ENCODE measurements at places on chromosomes 11 and 22. TPM values are rescaled to one million over a fixed set of nuclear protein-coding genes. Genes with fewer than 3 reads are reported as not detected.

VSIG10L2 gene
- not detected for total RNA-seq

IGLL1 gene
- 2.3 TPM for total RNA-seq

GGTLC3 gene
- total RNA-seq: not detected

DNA sequence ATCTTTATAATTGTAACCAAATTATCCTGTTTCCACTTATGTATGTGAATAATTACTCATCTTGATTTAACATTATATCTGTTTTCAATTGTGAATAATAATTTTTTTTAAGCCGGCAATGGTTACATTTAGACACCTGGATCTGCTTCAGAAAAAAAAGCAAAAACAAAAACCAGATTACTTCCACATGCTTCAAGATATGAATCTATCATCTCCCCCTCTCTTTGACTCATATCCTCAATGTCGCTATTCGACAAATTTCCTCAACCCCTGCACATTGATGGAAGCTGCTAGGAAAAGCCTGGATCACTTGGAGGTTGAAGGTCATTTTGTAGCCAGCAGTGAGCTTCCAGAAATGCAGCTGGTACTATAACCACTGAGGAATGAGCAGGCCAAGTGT is 42.7 kb downstream of the SLC1A2 start:
- DNase-seq: no peak
- peaks cover 3% of the 10 kb centered on the region for H3K4me1 ChIP-seq
- H3K36me3 ChIP-seq: no peaks in the 10 kb centered on the region
- peaks cover 4% of the 10 kb centered on the region for H3K27me3 ChIP-seq

GRCh38 chr11:117828611-117829368 is 4.2 kb upstream of the FXYD2 start:
- peak overlapping the region; percentile 74 for H3K27ac ChIP-seq
- H3K4me1 ChIP-seq: peaks cover 53% of the 10 kb centered on the region
- H3K27me3 ChIP-seq: no peaks in the 10 kb centered on the region
- no peaks in the 10 kb centered on the region for H3K36me3 ChIP-seq
- peak; percentile 85 for DNase-seq
- no peak overlapping the region for H3K4me3 ChIP-seq

GRCh38 chr22:33557836-33558235 is 362.4 kb downstream of the LARGE1 start:
- no peaks in the 10 kb centered on the region for H3K27me3 ChIP-seq
- no peak overlapping the region for H3K4me3 ChIP-seq
- H3K27ac ChIP-seq: no peak overlapping the region
- DNase-seq: no peak

DNA sequence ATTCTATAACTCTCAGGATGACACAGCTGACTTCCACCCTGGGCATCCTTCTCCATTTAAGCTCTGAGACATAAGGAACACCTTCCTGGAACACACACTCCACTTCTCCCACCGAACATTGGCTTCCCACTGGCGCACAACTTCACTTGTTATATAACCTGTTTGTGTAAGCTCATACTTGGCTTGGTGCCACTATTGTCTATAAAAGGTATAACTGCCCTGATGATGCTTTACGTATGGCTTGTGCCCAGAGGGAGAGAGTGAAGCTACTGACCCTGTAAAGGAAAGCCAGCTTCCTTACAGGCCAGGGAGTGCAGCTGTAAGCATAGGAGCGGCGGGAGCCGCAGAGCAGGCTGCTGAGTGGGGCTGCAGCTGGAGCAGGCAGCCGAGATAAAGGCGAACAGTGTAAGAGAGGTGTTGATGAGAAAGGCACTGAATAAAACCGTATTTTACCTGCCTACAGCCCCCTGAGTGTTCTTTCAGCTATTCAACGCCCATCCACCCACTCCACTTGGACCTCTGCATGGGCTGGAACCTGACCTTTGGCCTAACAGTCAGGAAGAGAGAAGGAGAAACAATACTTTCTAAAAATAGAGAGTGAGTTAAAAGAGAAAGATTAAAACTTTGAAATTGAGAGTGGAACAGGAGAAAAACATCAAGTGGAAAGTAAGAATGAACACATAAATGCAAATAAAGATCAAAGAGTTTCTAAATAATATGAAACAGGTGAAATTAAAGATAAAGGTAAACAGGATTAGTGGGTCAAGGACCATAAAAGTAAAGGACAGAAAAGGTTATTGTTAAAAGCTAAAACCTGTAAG is 252.1 kb upstream of the ARHGAP42 start:
- H3K36me3 ChIP-seq: no peaks in the 10 kb centered on the region
- no peaks in the 10 kb centered on the region for H3K4me1 ChIP-seq
- no peak overlapping the region for H3K27ac ChIP-seq
- DNase-seq: no peak
- no peaks in the 10 kb centered on the region for H3K27me3 ChIP-seq

DNA sequence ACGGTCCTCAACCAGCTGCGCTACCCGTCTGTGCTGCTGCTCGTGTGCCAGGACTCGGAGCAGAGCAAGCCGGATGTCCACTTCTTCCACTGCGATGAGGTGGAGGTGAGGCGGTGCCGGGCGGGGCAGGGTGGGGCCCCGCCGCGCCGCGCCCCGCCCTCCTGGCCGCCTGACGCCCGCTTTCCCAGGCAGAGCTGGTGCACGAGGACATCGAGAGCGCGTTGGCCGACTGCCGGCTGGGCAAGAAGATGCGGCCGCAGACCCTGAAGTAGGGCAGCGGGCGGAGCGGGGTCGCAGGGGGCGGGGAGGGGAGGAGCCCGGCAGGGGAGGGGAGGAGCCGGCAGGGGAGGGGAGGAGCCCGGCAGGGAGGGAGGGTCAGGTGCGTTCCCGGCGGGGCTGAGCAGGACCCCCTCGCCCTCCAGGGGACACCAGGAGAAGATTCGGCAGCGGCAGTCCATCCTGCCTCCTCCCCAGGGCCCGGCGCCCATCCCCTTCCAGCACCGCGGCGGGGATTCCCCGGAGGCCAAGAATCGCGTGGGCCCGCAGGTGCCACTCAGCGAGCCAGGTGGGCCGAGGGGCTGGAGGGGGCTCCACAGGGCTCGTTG is 14.7 kb downstream of the EPS8L2 start:
- no peak overlapping the region for H3K4me3 ChIP-seq
- no peak overlapping the region for H3K27ac ChIP-seq
- peaks cover 32% of the 10 kb centered on the region for H3K27me3 ChIP-seq
- DNase-seq: peak; percentile 74

HBG1 gene
- total RNA-seq: not detected

C22orf31 gene
- total RNA-seq: not detected

- H3K36me3 ChIP-seq: peaks cover 4% of the 10 kb centered on the region
- H3K27me3 ChIP-seq: no peaks in the 10 kb centered on the region
- peak within 1 kb of the TSS; percentile 88 for H3K27ac ChIP-seq
- peaks cover 64% of the 10 kb centered on the region for H3K4me1 ChIP-seq
Measured at GRCh38 chr22:37608477-37609239, at the start of gene GGA1. TSS of gene GGA1 (plus strand) at chr22:37608834. CDS start at chr22:37608861, 27 bp downstream.

DNA sequence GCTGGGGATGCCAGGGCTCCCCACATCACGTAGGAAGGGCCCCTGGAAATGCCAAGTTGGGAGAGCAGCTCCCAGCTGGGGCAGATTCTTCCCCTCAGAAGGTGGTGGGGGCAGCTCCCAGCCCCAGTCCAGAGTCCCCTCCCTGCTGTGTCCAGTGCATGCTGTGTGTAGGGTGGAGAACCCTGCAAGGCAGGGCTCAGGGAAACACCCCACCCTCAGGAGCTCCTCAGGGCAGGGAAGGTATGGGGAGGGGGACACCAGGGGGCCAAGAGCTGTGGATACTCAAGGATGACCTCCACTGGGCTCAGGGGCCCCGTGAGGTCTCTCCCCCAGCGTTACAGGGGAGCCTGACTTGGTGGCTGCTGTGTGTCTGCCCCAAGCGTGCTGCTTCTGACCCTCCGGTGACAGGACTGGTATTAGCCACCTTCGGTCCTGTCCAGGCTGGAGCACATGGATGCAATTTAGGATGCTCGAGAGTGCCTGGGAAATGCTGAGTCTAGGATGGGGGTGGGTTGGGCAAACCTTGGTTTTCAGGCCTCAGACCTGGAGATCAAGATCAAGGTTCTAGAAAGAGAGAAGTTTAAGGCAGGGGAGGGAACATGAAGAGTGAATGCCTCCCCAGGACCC is 16.1 kb upstream of the CABP7 start:
- no peak overlapping the region for H3K27ac ChIP-seq
- H3K4me1 ChIP-seq: peaks cover 24% of the 10 kb centered on the region
- H3K4me3 ChIP-seq: no peak overlapping the region
- H3K36me3 ChIP-seq: no peaks in the 10 kb centered on the region
- H3K27me3 ChIP-seq: no peaks in the 10 kb centered on the region
- DNase-seq: no peak

PTS gene
- total RNA-seq: 22.9 TPM

SIPA1 gene
- 201 TPM for total RNA-seq

All from activated CD4-positive, alpha-beta memory T cell treated with anti-CD3 and anti-CD28 coated beads, Interleukin-2, amount 10 ng/mL, durations not matched to agents 7 days and 5 days (primary cell).